ENCODE measurements at places on chromosomes 12 and 14.

DNA sequence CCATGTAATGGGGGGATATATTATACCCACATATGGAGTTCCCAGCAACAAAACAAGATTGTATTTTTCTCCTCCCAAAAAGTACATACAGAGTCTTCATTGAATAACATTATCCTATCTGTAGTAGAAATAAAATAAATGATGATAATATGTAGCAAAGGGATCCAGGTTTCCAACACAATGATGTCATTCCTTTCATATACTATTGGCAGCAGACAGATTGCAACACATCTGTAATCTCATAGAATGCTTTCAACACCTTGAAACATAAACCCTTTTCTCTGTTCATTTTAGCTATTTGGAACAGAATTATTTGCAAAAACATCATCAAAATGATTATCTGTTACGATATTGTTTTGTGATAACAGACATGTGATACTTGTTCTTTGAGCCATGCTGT is 317.6 kb downstream of the DPF3 start:
- peak; percentile 28 for DNase-seq

DNA sequence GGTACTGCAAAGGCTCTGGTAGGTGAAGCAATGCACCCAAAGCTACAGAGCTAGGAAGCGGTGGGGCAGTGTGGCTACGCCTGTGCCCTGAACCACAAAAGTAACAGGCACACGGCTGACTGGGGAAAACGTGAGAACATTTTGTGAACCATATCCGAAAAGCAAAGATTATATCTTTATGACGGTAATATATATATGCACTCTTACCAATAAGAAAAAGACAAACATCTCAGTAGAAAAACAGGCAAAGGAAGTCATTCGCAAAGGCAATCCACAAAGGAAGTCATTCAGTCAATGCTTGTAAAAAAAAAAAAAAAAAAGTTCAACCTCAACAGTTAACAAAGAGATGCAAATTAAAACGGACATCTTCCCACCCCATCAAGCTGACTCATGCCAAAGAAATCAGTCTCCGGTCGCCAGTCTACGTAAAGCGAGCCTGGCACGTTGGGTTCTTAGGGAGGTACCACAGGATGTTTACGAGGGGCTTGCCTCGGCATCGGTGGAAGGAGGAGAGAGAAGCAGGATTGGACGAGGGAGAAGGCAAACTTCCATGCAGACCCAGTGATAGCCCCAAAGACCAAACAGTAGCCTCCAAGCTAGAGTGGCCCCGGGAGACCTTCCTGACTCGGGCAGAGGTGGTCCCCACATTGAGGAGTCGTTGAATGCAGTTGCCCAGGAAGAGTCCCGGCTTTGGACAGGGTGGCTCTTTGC is 39.4 kb upstream of the PPP2R5C start:
- DNase-seq = peak; percentile 67

- DNase-seq = no peak
Observed at GRCh38 chr12:19458733-19459132, 19.4 kb downstream of the AEBP2 start.

- DNase-seq = no peak
Observed at GRCh38 chr12:119689935-119690500, 22.1 kb downstream of the PRKAB1 start.

DNA sequence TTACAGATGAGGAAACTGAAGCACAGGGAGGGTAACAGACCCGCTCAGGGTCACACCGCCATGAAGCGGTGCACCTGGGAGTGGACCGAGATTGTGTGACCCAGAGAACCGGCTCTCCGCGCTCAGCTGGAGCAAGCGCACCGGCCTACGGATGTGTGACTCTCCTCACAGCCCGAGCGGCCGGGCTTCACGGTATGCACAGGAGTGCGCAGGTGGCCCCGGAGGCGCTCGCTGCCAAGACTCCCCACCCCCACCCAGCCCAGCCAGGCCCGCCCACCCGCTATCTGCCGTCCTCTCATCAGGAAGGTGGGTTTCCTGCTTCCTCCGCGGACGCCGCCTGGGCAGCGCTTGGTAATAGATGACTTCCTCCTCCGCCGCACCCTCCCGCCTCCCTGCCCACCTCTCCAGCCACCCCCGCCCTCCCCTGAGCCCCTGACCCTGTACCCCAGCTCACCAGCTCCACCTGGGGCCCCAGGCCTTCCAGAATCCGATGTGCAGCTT is 110.7 kb downstream of the NCOR2 start:
- no peak for DNase-seq

- DNase-seq = no peak
Observed at GRCh38 chr12:119594772-119595445, 1.3 kb downstream of the TMEM233 start.

DNA sequence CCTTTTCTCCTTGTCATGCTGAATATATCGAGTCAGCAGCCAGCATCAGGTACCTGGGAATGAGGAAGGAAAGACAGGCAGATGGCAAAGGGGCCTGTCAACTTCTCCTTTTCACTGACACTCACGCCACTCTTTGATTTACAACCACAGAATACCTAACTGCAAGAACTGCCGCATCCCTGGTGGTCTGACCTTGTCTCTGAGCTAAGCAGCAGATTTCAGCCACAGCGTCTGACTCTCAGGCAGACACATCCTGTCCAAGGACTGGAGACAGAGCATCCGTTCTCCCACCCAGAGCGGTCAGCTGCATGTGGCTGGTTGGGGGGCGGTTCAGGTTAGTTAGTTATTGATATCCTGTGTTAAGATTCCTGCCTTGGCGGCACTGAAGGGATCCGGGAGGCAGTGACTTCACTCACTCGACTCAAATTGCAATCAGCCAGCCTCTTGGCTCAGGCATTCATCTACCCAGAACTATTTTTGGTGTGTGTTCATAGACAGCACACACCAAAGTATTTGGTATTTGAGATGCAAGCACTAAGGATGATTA is 11.2 kb upstream of the MAP1LC3B2 start:
- DNase-seq = no peak

DNA sequence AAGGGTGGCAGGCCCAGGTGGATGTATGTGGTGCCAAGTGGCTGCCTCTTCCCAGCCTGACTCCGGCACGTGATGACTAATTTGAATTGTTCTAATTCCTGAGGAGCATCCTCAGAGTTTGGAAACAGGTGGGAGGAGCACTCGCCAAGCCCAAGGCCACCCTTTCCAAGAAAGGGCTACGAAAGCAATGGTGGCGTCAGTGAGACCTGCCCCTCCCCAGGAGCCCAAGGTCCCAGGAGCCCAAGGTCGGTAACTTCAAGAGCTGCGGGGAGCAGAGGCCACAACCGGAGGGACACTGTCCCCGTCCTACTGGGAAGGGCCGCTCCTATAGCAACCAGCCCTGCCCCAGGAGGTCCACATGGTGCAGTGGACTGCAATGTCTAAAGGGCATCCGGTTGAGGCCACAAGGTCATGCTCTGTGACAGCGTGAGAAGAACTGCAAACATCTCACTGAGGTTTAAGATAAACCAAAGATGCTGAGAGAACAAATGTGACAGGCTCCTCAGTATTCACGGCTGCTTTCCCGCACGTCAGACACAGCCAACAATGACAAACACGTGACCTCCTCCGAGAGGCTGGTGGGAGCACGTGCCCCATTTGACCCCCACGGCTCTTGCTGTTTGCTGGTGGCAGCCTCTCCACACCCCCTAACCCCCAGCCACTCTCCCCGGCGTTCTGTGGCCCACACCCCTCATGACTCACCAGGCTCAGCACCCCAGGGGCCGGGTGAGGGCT is 79.6 kb downstream of the ITPK1 start:
- peak; percentile 76 for DNase-seq

DNA sequence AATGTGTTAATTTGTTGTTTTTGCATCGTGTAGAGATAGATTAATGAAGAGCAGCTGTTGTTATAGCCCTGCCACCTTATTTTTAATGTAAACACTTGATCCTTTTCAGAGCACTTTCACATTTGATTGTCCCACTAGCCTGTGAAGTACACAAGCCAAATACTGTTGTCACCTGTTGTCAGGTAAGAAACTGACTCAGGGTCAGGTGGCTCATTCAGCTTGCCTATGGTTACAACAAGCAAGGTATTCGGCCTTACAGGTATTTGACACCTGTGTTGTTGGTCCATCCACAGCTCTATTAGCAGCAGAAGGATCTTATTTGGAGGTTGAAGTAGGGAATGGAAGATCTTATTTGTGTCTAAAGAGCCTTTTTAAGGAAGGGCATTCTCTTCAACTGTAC is 108.9 kb downstream of the GPR135 start:
- DNase-seq = no peak

GRCh38 chr14:68459480-68460136 is 333.3 kb downstream of the ZFP36L1 start:
- no peak for DNase-seq

DNA sequence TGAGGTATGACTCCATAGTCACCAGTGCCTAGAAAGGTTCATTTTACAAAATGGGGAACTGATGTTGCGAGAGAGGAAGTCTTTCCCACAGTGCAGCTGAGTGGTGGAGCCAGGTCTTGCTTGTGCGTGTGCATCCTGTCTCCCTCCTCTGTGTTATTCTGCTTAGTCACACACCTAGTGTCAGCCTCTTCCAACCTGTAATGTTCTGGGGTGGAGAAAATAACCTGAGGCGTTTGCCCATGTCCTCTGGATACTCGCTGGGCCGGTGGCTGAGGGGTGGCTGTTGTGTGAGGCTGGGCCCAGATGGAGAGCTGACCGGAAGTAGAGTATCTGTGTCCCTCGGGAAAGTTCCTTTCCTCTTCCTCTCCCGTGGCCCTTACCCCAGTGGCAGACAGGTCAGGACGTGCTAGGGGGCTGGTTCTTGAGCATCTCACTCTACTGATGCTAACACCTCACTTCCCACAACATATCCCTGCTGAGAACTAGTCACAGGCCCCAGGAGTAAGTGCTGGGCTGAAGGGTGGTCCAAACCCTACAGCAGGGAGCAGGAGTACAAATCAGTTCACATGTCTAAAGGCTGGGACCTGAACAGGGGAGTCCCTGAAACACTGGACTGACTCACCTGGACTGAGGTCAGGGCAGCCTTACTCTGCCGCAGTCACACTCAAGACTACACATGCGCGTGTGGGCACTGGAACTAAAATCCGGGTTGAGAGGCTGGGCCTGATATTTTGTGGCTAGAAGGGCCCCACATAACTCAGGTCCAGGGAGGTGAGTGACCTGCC is 7.0 kb downstream of the MLF2 start:
- peak; percentile 31 for DNase-seq

DNA sequence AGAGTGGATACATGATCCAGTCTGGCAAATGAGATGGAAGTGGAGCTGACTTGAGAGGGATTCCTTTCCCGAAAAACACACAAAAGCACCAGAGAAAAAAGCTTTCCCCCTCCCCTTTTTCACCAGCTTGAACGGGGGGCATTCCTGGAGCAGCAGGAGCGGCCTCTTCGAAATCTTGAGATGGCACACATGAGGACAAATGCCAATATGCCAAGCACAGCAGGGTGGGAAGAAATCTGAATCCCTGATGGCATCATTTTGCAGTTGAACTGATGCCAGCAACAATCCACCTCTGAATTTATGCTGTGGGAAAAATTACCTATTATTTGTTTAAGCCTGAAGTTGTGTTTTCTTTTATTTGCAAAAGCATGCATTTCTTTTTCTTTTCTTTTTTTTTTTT is 29.7 kb upstream of the BICD1 start:
- no peak for DNase-seq

DNA sequence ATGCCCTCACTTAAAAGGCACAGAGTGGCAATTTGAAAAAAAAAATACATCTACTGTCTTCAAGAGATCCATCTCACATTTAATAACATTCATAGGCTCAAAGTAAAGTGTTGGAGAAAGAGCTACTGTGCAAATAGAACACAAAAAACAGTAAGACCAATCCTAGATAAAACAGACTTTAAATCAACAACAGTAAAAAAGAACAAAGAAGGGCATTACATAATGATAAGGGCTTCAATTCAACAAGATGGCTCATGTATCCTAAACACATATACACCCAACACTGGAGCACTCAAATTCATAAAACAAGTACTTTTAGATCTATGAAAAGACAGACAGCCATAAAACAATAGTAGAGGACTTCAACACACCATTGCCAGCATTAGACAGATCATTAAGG is 93.6 kb upstream of the PCED1B start:
- DNase-seq = no peak

DNA sequence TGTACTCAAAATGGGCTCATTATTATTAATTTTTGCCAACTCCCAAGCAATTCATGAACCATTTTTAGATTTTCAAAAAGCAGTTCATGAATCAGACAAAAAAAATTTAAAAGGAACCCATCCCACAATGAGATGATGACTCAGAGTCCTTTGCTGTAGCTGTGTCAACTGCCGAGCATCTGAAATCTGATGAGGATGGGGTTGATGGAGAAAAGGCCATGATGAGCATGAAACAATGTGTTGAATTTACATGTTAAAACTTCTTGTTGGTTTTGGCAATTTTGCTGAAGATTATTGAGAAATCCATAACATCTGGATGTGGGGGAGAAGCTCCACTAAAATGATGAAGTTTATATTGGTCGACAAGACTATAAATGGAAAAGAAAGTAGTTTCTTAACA is 378.0 kb downstream of the FOXG1 start:
- DNase-seq = peak; percentile 14
